ENCODE measurements at places on chromosomes 7 and 10.
A peak's percentile ranks its signal among the peaks of the same experiment; 100 is the strongest.

GRCh38 chr10:22617516-22617915 lies 96.9 kb downstream of the PIP4K2A start:
- H3K36me3 ChIP-seq, result no peaks in the 10 kb centered on the region
- no peak for DNase-seq
- H3K4me1 ChIP-seq, result peaks cover 20% of the 10 kb centered on the region
- peak overlapping the region; percentile 35 for H3K27ac ChIP-seq

- no peaks in the 10 kb centered on the region for H3K4me1 ChIP-seq
- no peaks in the 10 kb centered on the region for H3K36me3 ChIP-seq
- H3K27ac ChIP-seq, result no peak overlapping the region
- H3K4me3 ChIP-seq, result no peak overlapping the region
- no peaks in the 10 kb centered on the region for H3K27me3 ChIP-seq
- DNase-seq, result no peak
Measured at GRCh38 chr10:86047588-86047987, 319.0 kb downstream of the GRID1 start.

DNA sequence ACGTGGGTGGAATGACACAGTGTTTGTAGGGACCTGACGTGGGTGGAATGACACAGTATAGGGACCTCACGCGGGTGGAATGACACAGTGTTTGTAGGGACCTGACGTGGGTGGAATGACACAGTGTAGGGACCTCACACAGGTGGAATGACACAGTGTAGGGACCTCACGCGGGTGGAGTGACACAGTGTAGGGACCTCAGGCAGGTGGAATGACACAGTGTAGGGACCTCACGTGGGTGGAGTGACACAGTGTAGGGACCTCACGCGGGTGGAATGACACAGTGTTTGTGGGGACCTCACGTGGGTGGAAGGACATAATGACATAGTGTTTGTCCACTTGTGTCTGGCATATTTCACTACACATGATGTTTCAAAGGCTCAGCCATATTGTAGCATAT lies 19.3 kb downstream of the PPP2R2D start:
- no peak overlapping the region for H3K27ac ChIP-seq
- no peak for DNase-seq
- H3K36me3 ChIP-seq, result no peaks in the 10 kb centered on the region
- peaks cover 2% of the 10 kb centered on the region for H3K4me1 ChIP-seq

DNA sequence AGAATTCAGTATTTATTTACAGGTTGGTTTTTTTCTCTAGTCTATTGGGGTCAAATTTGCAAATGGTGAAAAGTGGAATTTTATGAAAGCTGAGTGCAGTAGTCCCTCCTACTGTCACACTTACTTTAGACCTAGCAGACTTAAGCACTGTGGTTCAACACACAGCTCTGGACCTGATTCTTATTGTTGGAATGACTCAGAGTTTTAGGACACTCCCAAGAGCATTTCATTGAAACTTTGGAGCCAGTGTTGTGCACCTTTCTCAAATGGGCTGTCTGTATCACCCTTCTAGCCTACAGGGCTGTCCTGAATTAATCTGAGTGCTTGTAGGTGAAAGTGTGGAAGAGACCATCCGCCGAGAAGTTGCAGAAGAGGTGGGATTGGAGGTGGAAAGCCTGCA lies 16.1 kb downstream of the NUDT13 start:
- H3K27me3 ChIP-seq, result no peaks in the 10 kb centered on the region
- peaks cover 19% of the 10 kb centered on the region for H3K36me3 ChIP-seq
- 0 out of 2 replicates have a peak, but pooled peaks cover 1% of the 10 kb centered on the region for H3K4me1 ChIP-seq
- no peak overlapping the region for H3K4me3 ChIP-seq
- DNase-seq, result no peak
- H3K27ac ChIP-seq, result no peak overlapping the region

GRCh38 chr7:88291398-88292173 lies 15.1 kb downstream of the STEAP4 start:
- H3K4me1 ChIP-seq, result no peaks in the 10 kb centered on the region
- no peaks in the 10 kb centered on the region for H3K36me3 ChIP-seq
- peak; percentile 3 for DNase-seq
- H3K4me3 ChIP-seq, result no peak overlapping the region
- H3K27me3 ChIP-seq, result no peaks in the 10 kb centered on the region

DNA sequence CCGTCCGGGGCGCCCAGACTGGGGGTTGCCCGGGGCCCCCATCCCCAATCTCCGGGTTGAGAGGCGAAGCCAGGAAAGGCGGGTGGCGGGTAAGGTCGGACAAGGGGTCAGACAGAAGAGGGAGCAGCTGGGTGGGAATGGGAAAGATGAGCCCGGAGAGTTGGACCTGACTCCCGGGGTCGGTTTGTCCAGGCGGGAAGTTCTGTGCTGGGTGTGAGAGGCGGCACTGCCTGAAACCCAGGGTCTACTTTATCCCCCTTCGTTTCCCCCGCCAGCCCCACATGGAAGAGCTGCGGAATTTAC lies 675 bp downstream of the SLC4A2 start:
- H3K36me3 ChIP-seq, result peaks cover 8% of the 10 kb centered on the region
- H3K4me3 ChIP-seq, result peak overlapping the region; percentile 94
- no peaks in the 10 kb centered on the region for H3K27me3 ChIP-seq
- DNase-seq, result no peak
- peaks cover 43% of the 10 kb centered on the region for H3K4me1 ChIP-seq

DNA sequence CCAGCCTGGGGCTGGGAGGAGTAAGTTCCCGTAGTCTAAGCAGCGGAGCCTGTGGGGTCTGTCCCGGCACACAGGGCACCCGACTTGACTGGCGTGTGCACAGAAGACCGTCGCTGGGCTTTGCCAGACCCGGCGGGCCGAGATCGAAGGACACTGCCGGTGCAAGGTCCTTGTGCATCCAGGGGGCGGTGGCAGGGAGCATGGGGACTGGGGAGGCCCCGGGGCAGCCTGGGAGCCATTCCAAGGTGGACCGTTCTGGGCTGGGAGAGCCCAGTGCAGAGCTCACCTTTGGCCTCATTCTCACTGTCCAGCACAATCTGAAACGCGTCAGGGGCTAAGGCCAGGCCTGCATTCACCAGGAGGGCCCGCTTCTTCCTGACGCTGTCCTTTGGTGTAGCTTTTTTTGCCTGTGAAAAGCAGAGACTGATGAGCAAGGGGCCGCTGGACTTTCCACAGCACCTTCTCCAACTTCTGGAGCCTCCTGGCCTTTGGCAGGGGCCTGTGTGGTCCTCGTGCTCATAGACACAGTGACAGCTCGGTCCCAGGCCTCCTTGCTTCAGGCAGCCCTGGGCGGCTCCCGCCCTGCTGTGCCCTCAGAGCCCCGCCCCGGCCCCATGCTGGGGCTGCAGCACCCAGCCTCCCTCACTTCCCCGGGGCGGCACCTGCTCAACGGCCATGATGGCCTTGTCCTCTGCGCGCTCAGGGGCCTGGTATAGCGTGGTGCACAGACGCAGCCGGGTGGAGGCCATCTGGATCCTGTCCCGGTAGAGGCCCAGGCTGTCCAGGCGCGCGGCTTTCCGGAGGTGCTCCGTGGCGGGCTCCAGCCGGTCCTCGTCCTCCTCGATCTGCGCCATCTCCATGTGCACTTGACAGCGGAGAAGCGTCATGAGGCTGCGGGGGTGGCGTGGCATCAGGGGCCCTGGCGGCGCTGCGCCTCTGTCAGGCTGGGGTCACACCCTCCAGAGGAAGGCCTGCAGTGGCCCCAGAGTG lies 20.3 kb downstream of the CFAP46 start:
- no peaks in the 10 kb centered on the region for H3K4me1 ChIP-seq
- no peaks in the 10 kb centered on the region for H3K36me3 ChIP-seq
- no peaks in the 10 kb centered on the region for H3K27me3 ChIP-seq
- H3K4me3 ChIP-seq, result no peak overlapping the region
- no peak for DNase-seq

- no peak overlapping the region for H3K27ac ChIP-seq
- H3K4me1 ChIP-seq, result no peaks in the 10 kb centered on the region
- peaks cover 8% of the 10 kb centered on the region for H3K27me3 ChIP-seq
- H3K4me3 ChIP-seq, result no peak overlapping the region
Measured at GRCh38 chr7:101330011-101330484, 8.4 kb upstream of the IFT22 start.

- no peaks in the 10 kb centered on the region for H3K27me3 ChIP-seq
- H3K36me3 ChIP-seq, result peaks cover 21% of the 10 kb centered on the region
- H3K4me3 ChIP-seq, result no peak overlapping the region
- H3K4me1 ChIP-seq, result peaks cover 13% of the 10 kb centered on the region
- peak overlapping the region; percentile 8 for H3K27ac ChIP-seq
Measured at GRCh38 chr10:125102246-125102645, 58.1 kb downstream of the CTBP2 start.

DNA sequence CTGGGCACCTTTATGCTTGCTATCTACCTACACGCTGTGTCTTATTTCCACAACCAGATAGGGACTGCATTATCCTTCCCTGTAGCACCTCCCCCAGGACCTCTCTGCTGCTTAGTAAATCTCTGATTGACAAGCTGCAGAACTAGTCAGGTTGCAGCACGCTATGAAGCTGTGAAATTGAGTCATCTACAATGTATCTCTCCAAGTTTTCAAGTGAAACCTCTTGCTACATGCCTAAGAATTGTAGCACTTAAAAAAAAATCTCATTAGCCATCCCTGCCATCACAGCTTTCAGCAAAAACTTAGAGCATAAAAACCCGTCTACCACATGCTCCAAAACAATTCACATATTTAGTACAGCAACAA lies 69.7 kb upstream of the FGFR2 start:
- no peaks in the 10 kb centered on the region for H3K36me3 ChIP-seq
- DNase-seq, result no peak
- no peak overlapping the region for H3K4me3 ChIP-seq
- H3K4me1 ChIP-seq, result no peaks in the 10 kb centered on the region
- no peaks in the 10 kb centered on the region for H3K27me3 ChIP-seq

DNA sequence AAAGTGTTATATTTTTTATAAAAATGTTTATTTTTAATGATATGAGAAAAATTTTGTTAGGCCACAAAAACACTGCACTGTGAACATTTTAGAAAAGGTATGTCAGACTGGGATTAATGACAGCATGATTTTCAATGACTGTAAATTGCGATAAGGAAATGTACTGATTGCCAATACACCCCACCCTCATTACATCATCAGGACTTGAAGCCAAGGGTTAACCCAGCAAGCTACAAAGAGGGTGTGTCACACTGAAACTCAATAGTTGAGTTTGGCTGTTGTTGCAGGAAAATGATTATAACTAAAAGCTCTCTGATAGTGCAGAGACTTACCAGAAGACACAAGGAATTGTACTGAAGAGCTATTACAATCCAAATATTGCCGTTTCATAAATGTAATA lies 64.8 kb upstream of the CAPZA2 start:
- H3K36me3 ChIP-seq, result 0 out of 2 replicates have a peak, but pooled peaks cover 2% of the 10 kb centered on the region
- no peak for DNase-seq
- no peak overlapping the region for H3K27ac ChIP-seq

DNA sequence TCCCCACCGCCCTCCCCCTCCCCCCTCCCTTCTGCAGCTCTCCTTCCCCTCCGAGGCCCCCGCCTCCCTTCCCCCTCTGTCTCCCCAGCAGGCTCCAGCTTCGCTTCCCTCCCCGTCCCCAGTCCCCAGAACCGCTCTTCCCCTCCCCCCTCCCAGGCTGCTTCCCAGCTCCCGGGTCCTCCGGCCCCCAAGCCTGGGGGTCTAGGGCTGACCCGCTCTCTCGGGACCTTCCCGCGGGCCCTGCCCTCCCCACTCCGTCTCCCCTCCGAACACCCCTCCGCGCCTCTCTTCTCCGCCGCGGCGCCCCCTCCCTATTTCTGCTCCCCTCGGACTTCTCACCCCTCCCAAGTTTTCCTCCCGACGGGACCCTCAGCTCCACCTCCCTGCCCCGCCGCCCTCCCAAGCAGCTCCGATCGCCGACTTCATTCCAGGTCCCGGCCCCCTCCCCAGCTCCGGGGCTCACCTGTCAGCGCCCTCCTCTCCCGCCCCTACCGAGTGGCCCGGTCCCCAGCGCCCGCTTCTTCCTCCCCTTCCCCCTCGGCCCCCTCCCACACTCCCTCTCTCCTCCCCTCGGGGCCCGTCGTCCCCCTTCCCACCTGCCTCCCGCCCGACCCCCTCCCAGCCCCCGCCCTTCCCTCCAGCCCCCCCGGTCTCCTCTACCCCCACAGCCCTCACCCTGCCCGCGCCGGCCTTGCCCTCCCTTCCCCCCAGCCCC lies 990 bp downstream of the ZNF467 start:
- H3K4me1 ChIP-seq, result no peaks in the 10 kb centered on the region
- peaks cover 32% of the 10 kb centered on the region for H3K27me3 ChIP-seq
- no peaks in the 10 kb centered on the region for H3K36me3 ChIP-seq
- DNase-seq, result no peak

GRCh38 chr10:51389415-51390321 lies 309.7 kb downstream of the CSTF2T start:
- no peaks in the 10 kb centered on the region for H3K36me3 ChIP-seq
- H3K27me3 ChIP-seq, result no peaks in the 10 kb centered on the region
- peak; percentile 99 for DNase-seq
- H3K27ac ChIP-seq, result peak overlapping the region; percentile 87
- H3K4me3 ChIP-seq, result no peak overlapping the region

DNA sequence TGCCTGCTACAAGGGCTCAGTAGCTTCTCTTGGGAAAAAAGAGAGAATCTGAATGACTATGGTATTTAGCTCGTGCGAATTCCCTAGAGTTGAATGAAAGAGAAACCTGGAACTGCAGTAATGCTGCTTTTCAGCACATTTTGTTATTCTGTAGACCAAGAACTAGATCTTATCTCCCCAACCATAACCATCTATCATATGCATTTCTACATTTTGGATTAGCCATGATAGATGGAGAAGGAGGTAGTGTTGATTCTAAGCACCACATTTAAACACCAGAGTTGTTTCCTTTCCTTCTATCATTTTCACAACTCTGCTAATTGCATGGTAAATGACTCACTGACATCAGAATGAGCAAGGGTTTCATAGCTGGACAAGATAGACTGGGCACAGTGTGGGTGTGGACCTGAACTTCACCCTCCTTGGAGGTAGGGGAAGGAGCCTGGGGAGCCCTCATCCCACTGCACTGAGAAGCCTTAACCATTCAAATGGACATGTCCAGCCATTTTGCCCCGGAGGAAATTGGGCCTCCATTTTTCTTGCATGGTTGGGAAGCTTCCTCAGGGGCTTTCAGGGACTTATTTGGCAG lies 55.3 kb upstream of the BMPER start:
- H3K36me3 ChIP-seq, result no peaks in the 10 kb centered on the region
- H3K27ac ChIP-seq, result no peak overlapping the region
- H3K4me3 ChIP-seq, result no peak overlapping the region
- H3K27me3 ChIP-seq, result peaks cover 7% of the 10 kb centered on the region
- no peak for DNase-seq

GRCh38 chr7:122577449-122578003 lies 121.4 kb downstream of the RNF133 start:
- H3K27ac ChIP-seq, result no peak overlapping the region
- H3K36me3 ChIP-seq, result no peaks in the 10 kb centered on the region
- DNase-seq, result no peak
- H3K27me3 ChIP-seq, result no peaks in the 10 kb centered on the region
- no peak overlapping the region for H3K4me3 ChIP-seq
